Suprapubic skin (tissue), 4 donors: ENCODE measurements at places on chromosomes 1 and 21.

DNA sequence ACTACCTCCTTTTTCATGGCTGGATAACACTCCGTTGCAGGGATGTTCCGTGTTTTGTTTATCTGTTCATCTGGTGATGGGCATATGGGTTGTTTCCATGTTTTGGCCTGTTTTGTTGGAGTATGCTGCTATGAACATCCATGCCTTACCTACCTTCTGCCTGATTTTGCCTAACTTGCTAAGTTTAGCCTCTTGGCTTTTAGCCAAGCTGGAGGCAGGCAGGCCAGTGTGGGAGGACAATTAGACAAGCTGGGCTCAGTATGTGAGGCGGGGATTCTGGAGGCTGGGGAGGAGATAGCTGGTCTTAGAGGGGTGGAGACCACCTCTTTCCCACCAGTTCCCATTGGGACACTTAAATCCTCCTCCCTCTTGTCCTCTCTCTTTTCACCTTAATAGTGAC, 98.4 kb upstream of the WNT4 start:
- peaks cover 10% of the 10 kb centered on the region for H3K27me3 ChIP-seq
- no peak for DNase-seq
- peaks cover 23% of the 10 kb centered on the region for H3K4me1 ChIP-seq
- H3K36me3 ChIP-seq = no peaks in the 10 kb centered on the region
- H3K27ac ChIP-seq = no peak overlapping the region

- H3K36me3 ChIP-seq = no peaks in the 10 kb centered on the region
- H3K27ac ChIP-seq = no peak overlapping the region
- no peak for DNase-seq
- no peaks in the 10 kb centered on the region for H3K4me1 ChIP-seq
- no peaks in the 10 kb centered on the region for H3K27me3 ChIP-seq
Measured at GRCh38 chr1:60066001-60066400, 7.6 kb downstream of the C1orf87 start.

DNA sequence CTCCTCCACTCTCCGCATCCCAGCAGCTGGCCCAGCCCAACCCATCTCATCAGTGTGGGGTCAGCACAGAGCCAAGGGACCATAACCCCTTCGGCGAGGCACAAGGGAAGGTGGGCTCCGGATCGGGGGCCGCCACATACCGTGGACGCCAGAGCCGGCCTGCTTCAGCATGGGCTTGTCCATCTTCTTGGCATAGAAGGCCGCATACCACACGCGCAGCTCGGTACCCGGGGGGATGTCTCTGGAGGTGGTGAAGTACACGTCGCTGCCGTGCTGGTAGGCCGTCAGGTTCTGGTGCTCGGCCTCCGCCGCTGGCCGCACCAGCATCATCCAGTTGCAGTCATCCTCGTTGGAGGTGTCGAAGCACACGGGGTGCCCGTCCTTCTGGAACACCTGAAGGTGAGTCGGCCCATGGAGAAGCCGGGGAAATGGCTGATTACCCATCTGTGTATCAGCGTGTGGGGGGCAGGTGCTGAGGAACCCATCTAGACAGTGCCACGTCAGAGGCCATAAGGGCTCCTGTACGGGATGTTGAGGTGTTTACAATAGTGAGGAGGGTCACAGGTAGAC, 24.6 kb downstream of the PRDM15 start:
- H3K36me3 ChIP-seq = peaks cover 62% of the 10 kb centered on the region
- H3K4me3 ChIP-seq = no peak overlapping the region
- no peak for DNase-seq
- no peaks in the 10 kb centered on the region for H3K27me3 ChIP-seq
- H3K4me1 ChIP-seq = no peaks in the 10 kb centered on the region

DNA sequence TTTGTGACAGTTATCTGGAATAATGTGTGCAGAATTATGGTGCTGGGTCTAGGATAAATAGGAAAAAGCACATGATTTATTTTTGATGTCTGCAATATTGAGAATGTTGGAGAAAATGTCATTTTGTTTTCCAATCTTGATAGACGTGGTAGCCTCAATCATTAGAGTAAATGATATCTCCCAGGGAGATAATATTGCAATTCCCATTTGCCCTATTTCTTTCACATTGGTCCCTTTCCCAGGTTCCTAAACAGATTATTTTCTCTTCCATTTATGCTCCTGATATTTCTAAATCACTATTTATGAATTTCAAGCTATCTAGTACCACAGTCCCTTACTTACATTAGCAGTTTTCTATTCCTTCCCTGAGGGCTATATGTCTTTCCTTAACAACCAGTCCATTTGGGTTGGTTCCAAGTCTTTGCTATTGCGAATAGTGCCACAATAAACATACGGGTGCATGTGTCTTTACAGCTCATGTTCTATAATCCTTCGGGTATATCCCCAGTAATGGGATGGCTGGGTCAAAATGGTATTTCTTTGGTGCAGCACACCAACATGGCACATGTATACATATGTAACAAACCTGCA, 447.3 kb downstream of the PLA2G4A start:
- H3K27ac ChIP-seq = no peak overlapping the region
- DNase-seq = no peak
- no peak overlapping the region for H3K4me3 ChIP-seq
- H3K27me3 ChIP-seq = no peaks in the 10 kb centered on the region
- no peaks in the 10 kb centered on the region for H3K36me3 ChIP-seq

GRCh38 chr1:228865627-228866330, 130.5 kb downstream of the RHOU start:
- H3K4me3 ChIP-seq = no peak overlapping the region
- H3K36me3 ChIP-seq = no peaks in the 10 kb centered on the region
- no peak for DNase-seq
- peaks cover 22% of the 10 kb centered on the region for H3K4me1 ChIP-seq
- H3K27ac ChIP-seq = no peak overlapping the region
- H3K27me3 ChIP-seq = peaks cover 5% of the 10 kb centered on the region

DNA sequence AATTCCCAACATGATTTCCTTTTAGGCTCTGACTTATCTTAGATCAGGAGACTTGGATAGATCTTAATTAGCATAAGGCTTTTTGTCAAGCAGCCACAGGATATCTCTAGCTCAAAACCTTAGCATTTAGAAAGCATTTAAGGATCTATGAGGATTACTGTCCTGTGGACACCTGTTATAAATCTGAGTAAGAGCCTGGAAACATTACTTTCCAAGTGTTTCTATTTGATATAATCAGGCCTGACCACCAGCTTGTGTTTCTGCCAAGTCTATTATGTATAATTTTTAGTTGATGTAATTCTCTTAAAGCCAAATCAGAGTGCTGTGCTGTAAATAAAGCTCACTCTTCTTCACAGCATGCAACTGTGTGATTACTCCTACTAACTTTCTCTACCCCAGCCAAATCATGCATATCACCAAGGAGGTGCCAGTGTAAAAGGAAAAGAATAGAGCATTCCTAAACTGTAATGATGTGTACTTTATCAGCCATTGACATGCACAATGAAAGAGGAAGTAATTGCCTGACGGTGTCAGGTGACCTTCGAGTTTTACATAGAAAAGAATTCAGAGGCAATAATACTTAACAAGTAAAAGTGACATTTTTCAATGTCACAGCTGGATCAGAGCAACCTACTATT, 309.9 kb upstream of the PRMT6 start:
- H3K4me1 ChIP-seq = no peaks in the 10 kb centered on the region
- no peaks in the 10 kb centered on the region for H3K27me3 ChIP-seq
- no peak for DNase-seq
